ENCODE measurements at places on chromosomes 2 and 18. TPM values are rescaled to one million over a fixed set of nuclear protein-coding genes. Genes with fewer than 3 reads are reported as not detected.

- H3K27ac ChIP-seq = no peak overlapping the region
- H3K4me1 ChIP-seq = no peaks in the 10 kb centered on the region
- no peaks in the 10 kb centered on the region for H3K27me3 ChIP-seq
- DNase-seq = no peak
- no peaks in the 10 kb centered on the region for H3K36me3 ChIP-seq
These were observed 61.4 kb upstream of the SIX3 start for GRCh38 chr2:44880125-44880483.

DNA sequence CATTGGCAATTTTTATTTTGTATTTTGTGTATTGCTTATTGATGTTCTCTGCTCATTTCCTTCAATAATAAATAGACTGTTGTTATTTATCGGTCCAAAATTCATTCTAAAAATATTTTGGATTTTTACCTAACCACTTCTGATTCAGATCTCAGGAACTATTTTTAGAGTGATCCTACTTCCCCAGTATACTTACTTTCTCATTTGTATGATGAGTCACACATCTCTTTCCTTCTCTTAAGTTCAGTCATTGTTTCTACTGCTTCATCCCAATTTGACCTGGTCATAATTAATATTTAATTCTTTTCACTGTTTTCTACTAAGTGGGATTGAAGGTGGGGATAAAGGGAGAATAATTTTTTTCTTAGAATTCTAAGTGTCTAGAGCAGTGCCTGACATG, 75.1 kb downstream of the AGPS start:
- no peak for DNase-seq
- H3K27me3 ChIP-seq = no peaks in the 10 kb centered on the region
- peaks cover 8% of the 10 kb centered on the region for H3K36me3 ChIP-seq
- H3K27ac ChIP-seq = no peak overlapping the region
- H3K4me3 ChIP-seq = no peak overlapping the region

DNA sequence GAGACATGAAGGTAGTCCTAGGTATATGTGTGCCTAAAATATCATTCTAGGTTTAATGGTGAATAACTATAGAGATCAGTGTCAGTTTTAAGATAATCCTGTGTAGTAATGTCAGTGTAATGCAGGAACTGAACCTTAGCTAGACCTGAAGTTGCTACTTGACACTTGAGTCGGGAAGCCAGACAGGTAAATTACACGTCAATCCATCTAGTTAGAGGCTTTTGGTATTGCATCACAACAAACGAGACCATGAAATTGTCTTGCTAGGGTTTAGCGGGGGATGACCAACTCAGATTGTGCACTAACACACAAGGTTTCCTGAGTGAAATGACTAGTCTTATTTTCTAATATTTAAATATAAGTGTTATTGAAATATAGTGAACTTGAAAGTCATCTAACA, 2.0 kb downstream of the YPEL5 start:
- H3K4me3 ChIP-seq = no peak overlapping the region
- no peaks in the 10 kb centered on the region for H3K27me3 ChIP-seq
- H3K4me1 ChIP-seq = peaks cover 43% of the 10 kb centered on the region
- DNase-seq = no peak
- no peaks in the 10 kb centered on the region for H3K36me3 ChIP-seq

Gene ATG9A
- 59.3 TPM for total RNA-seq

DNA sequence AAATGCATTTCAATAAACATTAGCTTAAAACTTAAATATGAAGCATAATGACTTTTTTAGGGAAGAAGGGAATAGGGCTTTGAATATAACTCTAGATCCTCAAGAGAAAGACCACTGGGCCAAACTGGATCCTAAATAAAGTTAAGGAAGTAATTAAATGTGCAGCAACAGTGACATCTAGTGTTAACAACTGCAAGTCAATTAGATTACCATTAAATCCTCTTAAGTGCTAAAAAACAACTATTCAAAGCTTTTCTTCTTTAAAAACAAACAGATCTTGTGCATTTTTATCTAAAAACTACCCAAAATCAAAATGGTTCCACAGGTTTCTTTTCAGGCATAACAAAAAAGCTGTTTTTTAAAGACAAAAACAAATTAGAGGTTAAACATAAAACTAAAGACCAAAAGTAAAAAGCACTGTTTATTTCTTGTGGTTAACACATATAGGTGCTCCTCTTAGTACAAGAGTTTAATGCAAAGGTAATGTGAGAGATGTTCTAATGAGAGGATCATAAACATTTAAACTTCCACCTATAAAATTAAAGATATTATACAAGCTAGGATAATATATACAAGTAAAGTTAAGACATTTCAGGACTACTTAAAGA, 111.4 kb downstream of the THADA start:
- no peaks in the 10 kb centered on the region for H3K27me3 ChIP-seq
- DNase-seq = no peak
- peak overlapping the region; percentile 8 for H3K27ac ChIP-seq
- peaks cover 23% of the 10 kb centered on the region for H3K4me1 ChIP-seq
- H3K36me3 ChIP-seq = no peaks in the 10 kb centered on the region

Gene GNLY
- not detected for total RNA-seq

Gene GPR75
- 5.7 TPM for total RNA-seq

DNA sequence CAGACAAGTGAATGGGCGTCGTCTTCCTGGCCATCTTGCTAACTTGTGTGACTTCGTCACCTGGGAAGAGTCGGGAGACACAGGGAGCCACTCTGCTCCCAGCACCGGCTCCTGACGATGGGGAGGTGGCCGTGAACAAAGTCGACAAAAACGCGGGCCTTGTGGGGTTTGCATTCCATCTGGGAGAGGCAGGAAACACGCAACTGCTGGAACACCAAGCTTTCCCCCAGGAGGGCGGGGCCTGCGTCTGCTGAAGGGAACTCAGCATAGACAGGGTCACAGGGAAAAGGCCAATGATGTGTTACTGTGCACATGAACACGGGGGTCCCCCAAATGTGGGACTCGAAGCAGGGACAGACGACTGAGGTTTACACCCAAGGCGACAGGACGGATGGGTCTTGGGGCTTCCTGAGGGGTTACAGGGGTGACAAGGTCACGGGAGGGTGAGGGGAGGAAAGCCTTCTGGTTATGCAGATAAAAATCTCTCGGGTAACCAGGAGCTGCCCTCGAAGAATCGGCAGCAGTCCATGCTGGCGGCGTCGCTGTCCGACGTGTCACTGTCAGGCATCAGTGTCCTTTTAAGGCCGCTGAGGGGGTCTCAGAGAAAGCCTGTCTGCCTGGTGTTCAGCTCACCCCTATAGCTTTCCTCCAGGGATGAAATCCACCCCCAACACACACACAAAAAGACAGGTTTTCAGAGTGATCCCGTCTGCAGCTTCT, 28.2 kb upstream of the PRLH start:
- H3K36me3 ChIP-seq = peaks cover 7% of the 10 kb centered on the region
- H3K4me1 ChIP-seq = no peaks in the 10 kb centered on the region
- no peak overlapping the region for H3K27ac ChIP-seq
- no peak for DNase-seq
- no peaks in the 10 kb centered on the region for H3K27me3 ChIP-seq

Gene SIGLEC15
- 4.0 TPM for total RNA-seq

Gene LONRF2
- total RNA-seq = 32.0 TPM

Gene AGXT
- total RNA-seq = not detected

DNA sequence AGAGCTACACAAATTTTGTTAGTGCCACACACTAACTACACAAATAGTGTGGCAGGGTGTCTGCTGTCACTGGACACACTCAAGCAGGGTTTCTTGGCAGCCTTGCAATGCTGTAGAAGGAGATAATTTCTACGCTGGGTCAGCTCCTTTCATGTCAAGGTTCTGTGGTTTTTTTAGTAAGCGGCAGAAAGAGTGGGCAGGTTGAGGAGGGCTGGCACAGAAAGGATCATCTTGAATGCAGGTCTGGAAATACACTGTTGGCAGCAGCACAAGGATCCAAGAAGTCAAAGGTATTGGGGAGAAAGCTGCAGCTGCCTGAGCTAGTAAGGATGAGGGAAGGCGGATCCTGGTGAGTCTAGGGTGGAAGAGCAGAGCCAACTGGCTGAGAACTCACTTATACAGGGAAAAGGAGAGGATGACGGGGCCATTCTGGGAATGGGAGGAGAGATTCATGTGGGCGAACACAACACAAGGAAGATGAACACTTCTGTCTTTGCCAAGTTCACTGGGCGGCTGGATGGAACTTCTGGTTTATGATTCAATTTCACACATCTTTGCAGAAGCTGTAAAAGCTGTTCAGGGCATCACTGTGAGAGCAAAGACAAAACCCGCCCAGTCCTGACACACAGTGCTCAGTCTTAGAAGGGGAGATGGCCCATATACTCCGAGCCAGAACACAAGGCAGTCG, 16.9 kb upstream of the CYRIA start:
- no peaks in the 10 kb centered on the region for H3K27me3 ChIP-seq
- H3K27ac ChIP-seq = no peak overlapping the region
- H3K4me1 ChIP-seq = peaks cover 11% of the 10 kb centered on the region
- DNase-seq = peak; percentile 82

DNA sequence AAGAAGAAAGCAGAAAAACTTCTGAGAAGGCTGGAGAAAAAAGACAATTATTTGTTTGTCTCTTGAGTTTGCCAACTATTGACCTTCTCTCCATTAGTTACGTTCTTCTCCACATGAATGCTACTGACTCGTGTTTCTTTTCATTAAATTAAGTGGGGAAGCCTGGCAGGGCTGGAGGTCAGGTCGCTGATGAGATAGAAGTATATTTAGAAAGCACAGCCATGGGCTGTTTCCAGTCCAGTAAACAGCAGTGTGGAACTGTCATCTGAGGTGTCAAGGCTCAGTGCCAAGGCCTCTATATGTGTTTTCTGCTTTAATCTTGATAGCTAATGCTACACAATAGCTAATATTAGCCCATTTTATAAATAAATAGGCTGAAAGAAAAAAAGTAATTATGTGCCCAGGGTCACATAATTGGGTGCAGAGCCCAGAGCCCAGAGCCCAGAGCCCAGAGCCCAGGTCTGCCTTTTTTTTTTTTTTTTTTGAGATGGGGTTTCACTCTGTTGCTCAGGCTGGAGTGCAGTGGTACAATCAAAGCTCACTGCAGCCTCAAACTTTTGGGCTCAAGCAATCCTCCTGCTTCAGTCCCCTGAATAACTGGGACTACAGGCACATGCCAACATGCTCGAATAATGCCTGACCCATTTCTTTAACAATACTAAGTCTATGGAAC, 6.3 kb downstream of the MSGN1 start:
- no peak overlapping the region for H3K4me3 ChIP-seq
- no peaks in the 10 kb centered on the region for H3K36me3 ChIP-seq
- DNase-seq = no peak
- H3K4me1 ChIP-seq = no peaks in the 10 kb centered on the region

DNA sequence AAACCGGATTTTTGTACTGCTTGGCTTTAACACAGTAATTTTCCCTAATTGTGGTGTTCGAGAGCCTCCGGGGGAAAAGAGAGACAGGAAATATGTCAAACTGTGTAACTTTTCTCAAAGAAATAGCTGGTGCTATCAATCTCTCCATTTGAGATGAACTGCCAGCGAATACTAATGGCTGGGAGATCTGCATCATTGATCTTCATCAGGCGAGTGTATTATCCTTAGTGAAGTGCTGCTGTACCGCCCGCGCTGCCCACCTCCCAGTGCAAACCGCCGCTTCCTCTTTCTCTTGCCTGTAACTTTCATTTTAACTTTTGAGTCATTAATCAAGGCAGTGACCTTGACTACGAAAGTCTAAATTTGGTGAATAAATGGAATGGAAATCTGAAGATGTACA, 246.1 kb upstream of the ST6GAL2 start:
- H3K27me3 ChIP-seq = no peaks in the 10 kb centered on the region
- DNase-seq = no peak
- H3K4me3 ChIP-seq = no peak overlapping the region
- no peaks in the 10 kb centered on the region for H3K36me3 ChIP-seq

Gene GPC1
- 26.6 TPM for total RNA-seq

- H3K27me3 ChIP-seq = peaks cover 43% of the 10 kb centered on the region
- H3K4me3 ChIP-seq = no peak overlapping the region
- no peak for DNase-seq
- H3K27ac ChIP-seq = no peak overlapping the region
These were observed 2.4 kb downstream of the CDK5R2 start for GRCh38 chr2:218961651-218962570.

- H3K4me1 ChIP-seq = no peaks in the 10 kb centered on the region
- H3K4me3 ChIP-seq = no peak overlapping the region
- no peak for DNase-seq
These were observed 266.7 kb downstream of the SH3BP4 start for GRCh38 chr2:235218486-235218907.

DNA sequence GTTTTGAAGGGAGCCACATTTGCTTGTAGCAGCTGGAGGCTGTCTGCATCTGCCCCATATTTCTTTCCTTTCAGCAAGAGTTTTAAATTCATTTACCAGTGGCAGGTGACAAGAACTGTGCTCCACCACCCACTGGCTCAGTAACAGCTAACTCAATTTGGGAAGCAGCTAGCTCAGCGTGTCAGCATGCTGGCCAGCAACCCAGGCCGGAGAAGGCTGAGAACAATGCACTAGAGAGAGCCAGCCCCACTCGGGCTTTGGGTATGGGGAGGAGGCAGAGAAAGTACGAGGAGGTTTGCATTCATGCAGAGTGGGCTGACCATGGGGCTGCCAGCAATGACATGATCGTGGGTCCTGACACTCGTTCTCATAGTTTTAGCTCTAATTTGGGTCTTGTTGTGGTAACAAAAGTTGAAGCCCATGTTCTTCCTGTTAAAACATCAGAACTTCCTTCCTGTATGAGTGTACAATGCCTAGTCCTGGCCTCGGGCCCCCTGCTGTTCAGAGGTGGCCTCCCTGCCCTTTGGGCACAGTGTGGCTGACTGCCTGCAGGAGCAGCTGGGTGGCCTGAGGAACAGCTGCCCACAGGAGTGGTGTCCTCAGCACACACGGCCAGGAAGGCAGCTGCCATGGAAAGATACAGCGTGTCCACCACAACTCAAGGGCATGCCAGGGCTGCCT, 23.0 kb downstream of the CDC42EP3 start:
- peaks cover 3% of the 10 kb centered on the region for H3K36me3 ChIP-seq
- H3K4me3 ChIP-seq = no peak overlapping the region
- H3K27ac ChIP-seq = peak overlapping the region; percentile 44
- H3K4me1 ChIP-seq = peaks cover 10% of the 10 kb centered on the region

- no peaks in the 10 kb centered on the region for H3K4me1 ChIP-seq
- H3K4me3 ChIP-seq = no peak overlapping the region
- no peaks in the 10 kb centered on the region for H3K27me3 ChIP-seq
- DNase-seq = no peak
These were observed 95.5 kb downstream of the CABYR start for GRCh38 chr18:24234330-24234729.

DNA sequence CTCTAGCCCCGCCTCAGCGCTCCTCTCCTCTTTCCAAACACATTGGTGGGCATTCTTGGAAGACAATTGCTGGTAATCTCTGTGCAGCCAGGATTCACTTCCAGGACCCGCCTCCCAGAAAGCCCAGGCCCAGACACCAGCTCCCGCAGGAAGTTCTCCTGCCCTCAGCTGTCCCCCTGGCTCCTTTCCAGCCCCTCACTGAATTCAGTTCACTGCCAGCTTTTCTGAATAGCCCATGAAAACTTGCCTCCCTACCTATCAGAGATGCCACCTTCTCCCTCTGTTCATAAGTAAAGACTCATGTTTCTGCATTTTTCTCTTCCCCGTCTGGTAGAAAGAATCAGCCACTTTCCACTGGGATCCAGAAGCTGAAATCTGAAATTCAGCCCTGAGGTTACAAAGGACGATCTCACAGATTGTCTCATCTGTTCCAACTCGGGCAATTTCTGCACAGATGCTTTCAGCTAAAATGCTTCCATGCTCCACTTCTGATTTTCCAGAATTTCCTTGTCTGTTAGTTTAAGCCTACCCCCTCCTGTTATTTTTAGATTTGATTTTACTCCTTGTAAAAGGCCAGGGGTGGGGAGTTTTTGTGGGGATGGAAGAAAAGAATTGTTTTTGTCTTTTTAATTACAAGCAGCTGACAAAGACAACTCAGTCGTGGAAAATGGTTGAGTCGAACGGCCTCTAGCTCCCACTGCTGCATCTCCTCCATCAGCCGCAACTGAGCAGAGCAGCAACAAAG, 98.1 kb downstream of the SP3 start:
- no peak overlapping the region for H3K4me3 ChIP-seq
- H3K4me1 ChIP-seq = peaks cover 9% of the 10 kb centered on the region
- no peaks in the 10 kb centered on the region for H3K36me3 ChIP-seq
- DNase-seq = peak; percentile 42
- H3K27ac ChIP-seq = no peak overlapping the region
